Left ventricle myocardium superior (tissue), 1 donor: ENCODE measurements at places on chromosomes 4 and X.

- DNase-seq = no peak
These were observed 4.4 kb upstream of the SMIM14 start for GRCh38 chr4:39642885-39643552.

- DNase-seq = no peak
These were observed 18.9 kb downstream of the ZBTB33 start for GRCh38 chrX:120269373-120270035.

- peak; percentile 43 for DNase-seq
These were observed 39.3 kb upstream of the IQSEC2 start for GRCh38 chrX:53320543-53321229.

GRCh38 chrX:42952621-42953020 lies 174.7 kb upstream of the PPP1R2C start:
- no peak for DNase-seq

GRCh38 chrX:110002300-110003166 lies at the start of gene TMEM164:
Gene TMEM164, plus strand, starts transcription at chrX:110003114. Its CDS starts 661 bp downstream, at chrX:110003775.
- DNase-seq = peak; percentile 91

DNA sequence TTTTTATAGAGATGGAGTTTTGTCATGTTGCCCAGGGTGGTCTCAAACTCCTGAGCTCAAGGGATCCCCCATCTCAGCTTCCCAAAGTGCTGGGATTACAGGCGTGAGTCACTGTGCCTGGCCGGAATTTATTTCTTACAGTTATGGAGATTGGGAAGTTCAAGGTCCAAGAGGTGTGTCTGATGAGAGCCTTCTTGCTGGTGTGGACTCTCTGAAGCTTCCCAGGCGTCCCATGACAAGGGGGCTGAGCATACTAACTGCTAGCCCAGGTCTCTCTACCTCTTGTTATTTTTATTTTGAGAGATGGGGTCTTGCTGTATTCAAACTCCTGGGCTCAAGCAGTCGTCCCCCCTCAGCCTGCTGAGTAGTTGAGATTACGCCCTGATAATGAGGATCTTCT lies 2.9 kb upstream of the NSD2 start:
- no peak for DNase-seq

GRCh38 chr4:22897520-22898108 lies 204.9 kb downstream of the GBA3 start:
- no peak for DNase-seq

- no peak for DNase-seq
These were observed 10.4 kb upstream of the G3BP2 start for GRCh38 chr4:75683482-75684155.

- DNase-seq = no peak
These were observed 4.1 kb downstream of the RHOXF1 start for GRCh38 chrX:120111611-120112010.

DNA sequence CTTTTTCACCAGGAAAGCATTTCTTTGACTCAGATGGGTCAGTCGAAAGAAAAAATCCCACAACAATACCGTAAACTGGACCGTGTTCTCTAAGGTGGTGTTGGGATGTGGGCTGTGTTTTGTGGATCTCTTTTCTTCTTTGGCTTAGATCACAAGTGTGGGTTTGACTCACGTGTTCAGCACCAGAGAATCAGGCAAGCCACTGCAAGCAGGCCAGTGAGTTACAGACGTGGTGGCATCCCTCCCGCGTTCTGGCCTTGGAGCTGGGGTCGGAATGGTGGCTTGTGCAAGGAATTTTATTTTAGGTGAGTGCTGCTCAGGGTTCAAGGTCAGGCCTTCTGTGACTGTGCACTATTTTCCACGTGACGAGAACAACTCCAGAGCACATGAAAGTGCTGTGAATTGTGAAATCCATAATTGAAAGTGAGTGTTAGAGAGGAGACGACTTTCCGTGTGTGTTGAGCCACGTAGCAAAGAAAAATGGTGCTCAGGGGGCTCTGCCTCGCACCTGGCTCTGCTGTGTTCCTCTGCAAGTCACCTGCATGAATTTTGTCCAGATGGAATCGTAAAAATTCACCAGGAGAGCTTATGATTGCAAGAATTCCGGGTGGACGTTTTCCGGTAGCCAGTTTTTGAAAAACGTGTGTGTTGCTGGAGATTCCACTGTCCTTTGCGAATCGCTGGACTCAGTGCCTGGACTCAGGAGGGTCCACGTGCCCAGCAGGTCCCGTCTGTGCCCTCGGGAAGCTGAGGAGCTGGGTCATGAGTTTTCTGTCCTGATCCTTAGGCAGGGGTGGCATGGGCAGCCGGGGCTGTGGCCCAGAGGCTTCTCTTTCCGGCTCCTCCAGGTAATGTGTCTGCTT lies 33.6 kb upstream of the HGFAC start:
- DNase-seq = no peak
